ENCODE measurements at places on chromosomes 7 and 10.

DNA sequence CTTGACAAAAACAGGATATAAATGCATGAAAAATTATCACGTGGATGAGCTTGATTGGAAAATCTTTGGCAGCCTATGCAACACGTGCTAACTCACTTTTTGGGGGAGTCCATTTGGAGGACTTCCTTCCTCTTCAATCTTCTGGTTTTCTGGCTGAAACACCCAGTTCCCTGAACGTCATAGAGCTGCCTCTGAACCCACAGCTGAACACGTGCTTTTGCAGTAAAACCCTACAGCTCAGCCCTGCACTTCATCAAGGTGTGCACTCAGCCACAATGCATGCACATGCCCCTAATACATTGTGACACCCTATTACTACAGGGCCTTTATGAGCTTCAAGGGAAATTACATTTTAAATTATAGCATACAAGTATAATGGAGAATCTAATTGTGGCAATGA, 808.7 kb upstream of the AUTS2 start:
- DNase-seq: no peak

DNA sequence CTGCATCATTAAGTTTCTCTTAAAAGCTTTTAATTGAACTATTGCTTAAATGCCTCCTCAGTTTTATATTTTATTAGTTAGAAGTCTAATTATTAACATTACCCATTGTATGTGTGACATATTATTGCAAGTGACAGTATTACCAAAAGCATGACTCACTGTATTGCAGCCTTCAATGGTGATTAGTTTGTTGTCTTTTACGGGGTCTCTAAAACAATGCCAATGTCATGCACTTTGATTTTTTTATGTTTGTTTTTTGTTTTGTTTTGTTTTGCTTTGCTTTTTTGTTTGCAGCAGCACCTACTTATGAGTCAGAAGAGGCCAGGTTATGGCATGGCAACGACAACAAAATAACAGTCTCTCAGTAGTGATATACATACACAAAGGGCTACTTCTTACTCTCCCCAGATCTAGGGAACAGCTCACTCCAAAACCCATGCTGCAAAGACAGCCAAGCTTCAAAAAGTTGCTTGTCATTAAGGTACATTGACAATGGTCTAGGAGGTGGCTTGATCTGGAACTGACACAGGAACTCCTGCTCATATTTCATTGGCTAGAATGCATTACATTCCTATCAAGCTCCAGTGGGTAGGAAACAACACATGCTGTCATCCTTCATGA, 293.7 kb upstream of the POM121L12 start:
- no peak for DNase-seq

DNA sequence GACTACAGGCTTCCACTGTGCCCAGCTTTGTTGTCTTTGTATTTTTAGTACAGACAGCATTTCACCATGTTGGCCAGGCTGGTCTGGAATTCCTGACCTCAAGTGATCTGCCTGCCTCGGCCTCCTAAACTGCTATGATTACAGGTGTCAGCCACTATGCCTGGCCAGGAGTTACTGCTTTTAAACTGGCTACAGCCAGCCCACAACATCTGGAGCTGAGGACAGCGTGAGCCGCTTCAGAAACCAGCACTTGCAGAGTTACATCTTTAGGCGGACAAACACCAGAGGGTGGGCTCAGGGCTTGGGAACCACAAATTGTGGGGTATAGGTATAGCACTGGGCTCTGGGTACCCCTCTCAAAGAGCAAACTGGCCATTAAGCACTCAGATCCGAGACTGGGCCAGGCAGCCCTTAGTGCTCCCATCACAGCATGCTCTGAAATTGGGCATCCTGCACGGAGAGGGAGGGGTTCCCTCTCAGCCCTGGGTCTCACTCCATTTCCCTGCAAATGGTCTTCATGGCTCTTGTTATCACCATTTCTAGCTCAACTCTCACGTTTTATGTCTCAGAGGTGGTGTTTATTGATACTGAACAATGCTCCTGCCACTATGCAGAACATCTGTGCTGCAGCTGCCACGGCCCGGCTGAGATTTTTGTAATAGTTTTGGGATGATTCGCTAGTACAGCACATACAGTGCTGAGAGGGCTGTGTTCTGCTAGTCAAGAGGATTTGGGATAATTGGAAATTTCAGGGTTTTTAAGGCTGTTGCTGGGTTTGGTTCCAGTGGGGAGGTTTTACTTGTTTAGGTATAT, 146.4 kb upstream of the LYZL2 start:
- DNase-seq: no peak

DNA sequence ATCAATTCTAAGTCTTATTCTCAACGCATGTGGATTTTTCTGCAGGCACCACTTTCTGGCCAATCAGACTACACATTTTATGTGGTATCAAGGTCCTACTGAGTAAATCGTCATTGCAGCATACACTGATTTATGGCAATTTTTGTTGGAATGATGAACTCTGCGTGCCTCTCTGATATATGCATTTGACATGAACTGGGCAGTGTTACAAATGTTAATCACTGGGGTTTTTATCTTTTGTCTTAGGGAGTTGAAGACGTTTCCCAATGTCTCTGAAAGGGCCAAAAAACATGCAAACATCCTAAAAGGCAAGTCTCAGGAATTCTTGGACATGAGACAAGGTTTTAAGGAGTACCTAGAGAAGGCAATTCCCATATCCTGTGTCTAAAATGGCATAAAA, 809.5 kb upstream of the CELF2 start:
- no peak for DNase-seq

GRCh38 chr7:2022737-2023250, 210.0 kb downstream of the MAD1L1 start:
- DNase-seq: no peak

- DNase-seq: no peak
These were observed 125.7 kb upstream of the FAM3C start for GRCh38 chr7:121521711-121522400.

DNA sequence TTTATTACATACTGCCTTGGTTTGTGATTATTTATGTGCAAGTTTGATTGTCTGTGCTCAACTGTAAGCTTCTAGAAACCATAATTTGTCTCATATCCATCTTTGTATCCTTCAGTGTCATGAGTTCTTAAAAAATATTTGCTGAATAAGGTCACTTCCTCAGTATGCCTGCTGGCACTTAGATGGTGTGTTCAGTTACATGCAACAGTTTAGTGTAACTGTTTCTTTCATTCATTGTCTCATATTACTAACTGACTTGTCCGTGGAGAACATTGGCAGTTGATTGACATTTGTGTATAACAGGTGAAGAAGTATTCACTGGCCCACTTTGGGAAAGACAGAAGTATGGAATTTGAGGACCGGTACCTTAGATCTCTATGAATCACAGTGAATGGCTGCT, 236.9 kb downstream of the PRKG1 start:
- no peak for DNase-seq

DNA sequence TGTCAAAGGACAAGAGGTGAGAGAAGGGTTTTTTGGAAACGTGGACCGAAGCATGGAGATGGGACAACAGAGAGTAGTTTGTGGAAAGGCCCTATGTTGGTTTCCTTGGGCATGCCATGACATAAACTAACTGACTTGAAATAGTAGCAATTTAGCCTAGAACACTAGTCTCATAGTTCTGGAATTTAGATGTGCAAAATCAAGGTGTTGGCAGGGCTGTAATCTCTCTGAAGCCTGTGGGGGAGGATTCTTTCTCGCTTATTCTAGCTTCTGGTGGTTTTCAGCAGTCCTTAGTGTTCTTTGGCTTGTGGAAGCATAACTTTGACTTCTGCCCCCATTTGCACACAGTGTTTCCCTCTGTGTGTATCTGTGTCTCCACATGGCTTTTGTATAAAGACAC, 283.4 kb downstream of the GFRA1 start:
- no peak for DNase-seq

DNA sequence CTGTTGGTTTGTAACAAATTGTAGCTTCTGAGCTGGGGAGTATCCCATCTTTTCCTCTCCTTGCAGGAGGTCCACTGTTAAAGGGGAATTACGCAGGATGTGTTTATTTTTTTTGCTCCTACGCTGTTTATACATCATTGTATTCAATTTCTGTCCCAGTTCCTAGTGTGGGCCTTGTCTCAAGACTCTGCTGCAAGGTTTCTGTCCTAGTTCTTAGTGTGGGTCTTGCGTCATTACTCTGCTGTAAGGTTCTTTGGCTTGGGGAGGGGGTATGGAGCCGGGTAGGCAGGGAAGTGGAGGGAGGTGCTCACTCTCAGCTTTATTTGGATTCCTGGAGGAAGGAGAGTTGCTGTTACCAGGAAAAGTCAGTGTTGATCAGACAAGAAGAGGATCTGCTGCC, 64.0 kb upstream of the TRIM8 start:
- DNase-seq: no peak

DNA sequence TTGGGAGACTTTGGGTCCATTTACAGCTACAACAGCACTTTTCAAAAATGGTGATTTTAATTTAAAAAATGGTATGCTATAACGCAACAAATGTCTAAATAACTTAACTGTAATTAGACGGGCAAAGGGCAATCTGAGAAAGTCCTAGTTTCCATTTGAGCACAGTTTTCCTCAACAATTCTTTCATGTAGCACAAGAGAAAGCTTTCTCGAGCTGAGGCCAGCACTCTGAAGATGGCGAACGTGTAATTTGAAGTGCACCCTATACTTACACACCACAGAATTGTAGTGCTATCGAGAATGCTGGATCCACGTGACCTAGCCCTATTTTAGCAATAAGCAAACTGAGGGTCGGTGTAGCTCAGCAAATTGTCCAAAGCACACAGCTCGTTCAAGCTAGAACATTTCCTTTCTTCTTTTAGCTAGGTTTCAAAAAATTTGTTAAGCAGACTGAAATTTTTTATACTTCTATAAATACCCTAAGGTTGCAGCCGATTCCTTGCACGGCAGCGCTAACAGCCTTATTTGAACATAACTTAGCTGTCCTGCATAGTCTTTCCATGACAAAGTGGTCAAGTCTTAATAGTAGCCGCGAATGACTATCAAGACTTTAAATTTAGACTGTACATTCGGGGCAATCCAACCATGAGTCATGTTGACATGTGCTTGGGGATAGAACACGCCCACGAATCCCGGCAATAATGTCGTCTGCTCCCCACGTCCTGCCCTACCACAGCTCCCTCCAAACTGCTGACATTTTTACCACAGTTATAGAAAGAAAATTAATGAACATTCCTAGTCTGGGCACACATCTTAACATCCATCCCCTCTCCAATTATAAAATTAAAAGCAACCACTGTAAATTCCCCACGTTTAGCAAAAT, 10.0 kb downstream of the KLF6 start:
- DNase-seq: no peak

DNA sequence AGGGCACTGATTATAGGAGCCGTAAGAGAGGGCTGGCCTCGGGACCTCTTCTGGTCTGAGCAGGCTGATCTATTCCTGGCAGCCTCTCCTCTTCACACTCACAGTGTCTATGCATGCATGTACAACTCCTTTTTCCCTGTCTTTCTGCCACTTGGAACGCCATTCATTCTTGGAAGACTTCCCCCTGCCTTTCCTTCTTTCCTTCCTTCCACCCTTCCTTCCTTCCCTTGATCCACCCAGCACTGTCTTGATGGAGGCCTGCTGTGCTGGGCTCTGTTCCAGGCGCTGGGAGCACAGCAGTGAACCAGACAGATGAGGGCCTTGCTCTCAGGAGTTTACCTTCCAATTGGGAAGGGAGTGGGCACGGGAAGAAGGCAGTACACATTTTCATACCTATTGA, 114.8 kb downstream of the SH3PXD2A start:
- DNase-seq: no peak

GRCh38 chr10:121792198-121792597, 135.6 kb downstream of the ATE1 start:
- no peak for DNase-seq

DNA sequence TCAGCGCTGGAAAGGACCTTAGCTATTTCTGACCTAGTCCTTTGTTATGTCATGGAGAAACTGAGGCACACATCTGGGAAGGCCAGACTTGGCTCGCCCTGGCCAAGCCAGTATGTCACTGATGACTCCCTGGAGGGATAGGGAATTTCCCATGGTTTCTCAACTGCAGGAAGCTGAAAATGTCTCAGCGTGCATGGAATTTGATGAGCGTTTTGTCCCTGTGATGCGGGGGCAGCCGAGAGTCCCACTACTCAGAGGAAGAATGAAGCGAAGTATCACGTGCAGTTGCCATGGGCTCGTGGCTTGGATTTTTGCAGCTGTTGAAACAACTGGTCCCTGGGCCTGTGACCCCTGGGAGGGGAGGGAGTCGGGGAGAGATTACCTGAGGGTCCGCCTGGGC, 44.8 kb downstream of the CLIP2 start:
- DNase-seq: no peak

- no peak for DNase-seq
These were observed 35.6 kb downstream of the VPS41 start for GRCh38 chr7:38873433-38873832.

- no peak for DNase-seq
These were observed 66.8 kb downstream of the RHOBTB1 start for GRCh38 chr10:60877061-60877776.

GRCh38 chr10:131464789-131465188, 153.3 kb upstream of the TCERG1L start:
- no peak for DNase-seq

DNA sequence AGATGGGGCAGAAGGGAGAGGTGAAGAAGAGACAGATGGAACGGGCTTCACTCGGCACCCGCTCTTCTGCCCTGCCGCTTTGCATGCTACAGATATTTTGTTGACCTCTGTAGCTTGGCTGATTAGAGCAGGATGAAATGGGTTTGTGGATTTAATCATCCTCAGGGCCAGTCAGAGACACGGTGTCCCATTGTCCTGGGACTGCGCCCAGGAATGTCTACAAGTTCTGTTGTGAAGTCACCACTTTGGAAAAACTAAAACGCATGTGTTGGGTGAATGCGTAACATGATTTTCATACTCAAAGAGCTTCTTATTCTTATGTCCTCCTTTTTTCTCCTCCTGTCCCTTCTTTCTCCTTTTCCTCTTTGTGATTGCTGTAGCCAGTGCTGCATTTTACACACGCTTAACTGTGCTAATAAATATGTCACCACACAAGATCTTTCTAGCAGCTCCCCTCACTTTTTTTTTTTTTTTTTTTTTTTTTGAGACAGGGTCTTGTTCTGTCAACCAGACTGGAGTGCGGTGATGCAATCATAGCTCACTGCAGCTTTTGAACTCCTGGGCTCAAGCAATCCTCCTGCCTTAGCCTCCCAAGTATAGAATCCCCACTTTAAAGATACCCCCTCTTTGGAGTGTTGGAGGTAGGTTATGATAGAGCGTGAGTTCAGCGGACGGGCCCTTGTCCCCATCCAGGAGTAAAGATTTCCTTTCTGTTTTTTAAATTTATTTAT, 3.4 kb downstream of the CPA4 start:
- no peak for DNase-seq

GRCh38 chr10:129055225-129055624, 411.8 kb upstream of the MGMT start:
- DNase-seq: no peak

Measured in activated gamma-delta T cell treated with Interleukin-2 at 50 U/mL for 16 hours (primary cell).